Fibroblast of villous mesenchyme (primary cell): ENCODE measurements at places on chromosomes 16 and 17.
A peak's percentile ranks its signal among the peaks of the same experiment; 100 is the strongest.

GRCh38 chr17:10117581-10118001 is 80.8 kb downstream of the GAS7 start:
- DNase-seq = peak; percentile 49

DNA sequence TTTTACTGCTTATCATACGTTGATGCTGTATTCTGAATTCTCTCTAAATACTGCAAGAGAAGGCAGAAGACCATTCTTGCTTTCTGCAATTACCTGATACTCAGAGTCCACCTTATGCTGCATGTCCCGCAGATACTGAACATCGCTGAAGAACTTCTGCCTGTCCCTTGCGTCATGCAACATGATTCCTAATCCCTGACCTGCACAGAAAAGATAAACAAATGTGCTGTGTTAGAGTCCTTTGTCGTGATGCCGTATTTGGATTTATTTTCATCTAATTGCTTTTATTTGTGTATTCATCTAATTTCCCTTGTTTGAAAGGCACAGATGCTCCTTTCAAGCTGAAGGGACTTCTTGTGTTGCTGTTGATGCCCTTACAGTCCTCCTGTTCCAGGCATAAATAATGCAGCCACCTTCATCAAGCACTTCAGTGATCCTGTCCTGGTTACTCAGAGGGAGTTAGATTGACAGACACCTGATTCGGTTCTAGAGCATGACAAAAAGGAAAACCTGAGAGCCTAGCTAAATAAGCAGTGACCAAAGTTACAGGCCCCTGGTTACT is 6.5 kb downstream of the MARCHF10 start:
- no peak for DNase-seq

- no peak for DNase-seq
Observed at GRCh38 chr16:2181952-2182351, 14.5 kb downstream of the CASKIN1 start.

DNA sequence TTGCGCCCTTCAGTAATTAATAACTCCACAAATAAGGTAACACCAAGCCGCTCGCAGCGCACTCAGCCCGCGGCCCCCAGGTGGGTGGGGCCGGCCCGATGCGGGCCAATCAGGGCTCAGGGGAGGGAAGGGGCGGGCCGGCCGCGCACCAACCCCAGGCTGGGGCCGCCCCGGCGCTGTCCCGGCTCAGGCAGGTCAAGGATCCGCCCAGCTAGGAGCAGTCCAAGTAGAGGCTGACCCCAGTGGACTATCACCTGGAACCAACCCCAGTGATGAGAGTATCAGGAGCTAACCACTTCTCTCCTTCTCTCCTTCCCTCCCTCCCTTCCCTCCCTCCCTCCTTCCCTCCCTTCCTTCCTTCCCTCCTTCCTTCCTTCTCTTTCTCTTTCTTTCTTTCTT is 110.8 kb downstream of the C16orf78 start:
- no peak for DNase-seq

- DNase-seq = no peak
Observed at GRCh38 chr17:83186751-83187421, 107.5 kb downstream of the METRNL start.

DNA sequence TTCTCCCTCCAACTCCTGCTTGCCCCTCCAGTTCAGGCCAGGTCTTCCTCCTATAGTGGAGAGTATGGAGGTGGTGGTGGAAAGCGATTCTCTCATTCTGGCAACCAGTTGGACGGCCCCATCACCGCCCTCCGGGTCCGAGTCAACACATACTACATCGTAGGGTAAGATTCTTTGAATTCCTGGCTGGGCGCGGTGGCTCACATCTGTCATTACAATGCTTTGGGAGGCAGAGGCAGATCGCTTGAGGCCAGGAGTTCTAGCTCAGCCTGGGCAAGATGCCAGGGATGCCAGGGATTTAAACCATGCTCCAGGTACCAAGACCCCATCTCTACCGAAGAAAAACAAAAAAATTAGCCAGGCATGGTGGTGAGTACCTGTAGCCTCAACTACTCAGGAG is 1.4 kb downstream of the ZG16 start:
- no peak for DNase-seq

GRCh38 chr17:74211912-74212208 is 1.5 kb upstream of the TTYH2 start:
- DNase-seq = no peak

DNA sequence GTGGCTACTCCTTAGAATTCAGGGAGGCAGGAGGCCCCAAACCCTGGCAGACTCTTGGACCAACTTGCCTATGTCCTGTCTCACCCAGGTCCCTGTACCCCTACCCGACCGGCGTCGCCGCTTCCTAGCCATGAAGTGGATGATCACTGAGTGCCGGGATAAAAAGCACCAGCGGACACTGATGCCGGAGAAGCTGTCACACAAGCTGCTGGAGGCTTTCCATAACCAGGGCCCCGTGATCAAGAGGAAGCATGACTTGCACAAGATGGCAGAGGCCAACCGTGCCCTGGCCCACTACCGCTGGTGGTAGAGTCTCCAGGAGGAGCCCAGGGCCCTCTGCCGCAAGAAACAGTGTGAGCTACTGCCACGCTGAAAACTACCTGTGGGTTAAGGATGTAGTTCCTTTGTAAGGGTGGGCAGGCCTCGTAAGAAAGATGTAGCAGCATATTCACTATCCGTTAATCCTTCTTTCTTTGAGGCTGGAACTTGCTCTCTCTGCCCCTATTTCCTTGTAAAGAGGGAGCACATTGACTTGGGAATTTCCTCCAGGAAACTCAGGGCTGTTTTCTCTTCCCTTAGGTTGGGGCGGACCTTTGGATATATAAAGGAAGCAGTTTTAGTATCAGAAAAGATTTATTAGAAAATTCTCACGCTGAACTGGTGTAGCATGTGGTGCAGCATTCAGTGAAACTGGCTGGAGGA is 4.1 kb downstream of the MRPS7 start:
- DNase-seq = no peak

GRCh38 chr17:73203788-73204479 is 11.1 kb downstream of the COG1 start:
- DNase-seq = no peak

GRCh38 chr17:43755389-43755875 is 3.2 kb downstream of the SOST start:
- peak; percentile 40 for DNase-seq

GRCh38 chr17:9004132-9004960 is 17.0 kb upstream of the NTN1 start:
- no peak for DNase-seq

DNA sequence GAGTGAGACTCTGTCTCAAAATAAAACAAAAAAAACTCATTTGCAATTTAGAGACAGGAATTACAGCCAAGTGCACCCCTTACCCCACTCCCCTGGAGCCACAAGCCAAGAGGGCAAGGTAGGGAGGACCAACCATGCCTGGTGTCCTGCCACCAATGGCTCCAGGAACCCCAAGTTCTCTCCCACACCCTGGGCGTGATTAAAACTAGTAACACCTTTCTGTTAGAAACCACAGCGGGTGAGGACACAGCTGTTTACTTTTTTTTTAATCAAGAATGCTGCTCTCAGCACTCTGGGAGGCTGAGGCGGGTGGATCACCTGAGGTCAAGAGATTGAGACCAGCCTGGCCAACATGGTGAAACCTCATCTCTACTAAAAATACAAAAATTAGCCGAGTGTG is 38.1 kb downstream of the ANKRD11 start:
- no peak for DNase-seq

GRCh38 chr16:65547772-65548446 is 426.0 kb upstream of the CDH11 start:
- peak; percentile 92 for DNase-seq

- DNase-seq = no peak
Observed at GRCh38 chr16:30669903-30670824, 11.9 kb downstream of the FBRS start.

- DNase-seq = no peak
Observed at GRCh38 chr16:10200637-10201586, 18.7 kb upstream of the GRIN2A start.

- DNase-seq = peak; percentile 81
Observed at GRCh38 chr16:2022723-2023091, 3.1 kb downstream of the NPW start.

- DNase-seq = no peak
Observed at GRCh38 chr16:80129791-80130190, 411.0 kb upstream of the DYNLRB2 start.

- no peak for DNase-seq
Observed at GRCh38 chr17:75267411-75268232, 3.4 kb downstream of the MIF4GD start.

- no peak for DNase-seq
Observed at GRCh38 chr17:27968206-27968732, 74.2 kb upstream of the NLK start.

DNA sequence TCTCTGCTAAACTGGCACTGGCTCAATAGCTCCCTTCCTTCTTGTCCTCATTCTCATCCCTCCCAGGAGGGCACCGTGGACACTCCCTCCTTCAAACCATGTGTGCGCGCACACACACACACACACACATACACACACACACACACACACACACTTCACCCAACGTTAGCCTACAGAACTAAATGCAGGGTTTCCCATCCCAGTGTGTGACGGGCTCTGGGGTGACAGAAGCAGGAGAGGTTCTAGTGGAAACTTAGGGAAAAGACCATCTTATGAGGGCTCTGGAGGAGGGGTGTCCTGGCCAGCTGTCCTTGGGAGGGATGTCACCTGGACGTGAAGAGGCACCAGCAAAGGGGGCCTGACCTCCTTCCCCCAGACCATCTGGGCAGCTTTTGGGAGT is 19.7 kb downstream of the OSBPL7 start:
- no peak for DNase-seq

GRCh38 chr17:28379814-28380801 is 8.6 kb downstream of the SARM1 start:
- DNase-seq = peak; percentile 85

DNA sequence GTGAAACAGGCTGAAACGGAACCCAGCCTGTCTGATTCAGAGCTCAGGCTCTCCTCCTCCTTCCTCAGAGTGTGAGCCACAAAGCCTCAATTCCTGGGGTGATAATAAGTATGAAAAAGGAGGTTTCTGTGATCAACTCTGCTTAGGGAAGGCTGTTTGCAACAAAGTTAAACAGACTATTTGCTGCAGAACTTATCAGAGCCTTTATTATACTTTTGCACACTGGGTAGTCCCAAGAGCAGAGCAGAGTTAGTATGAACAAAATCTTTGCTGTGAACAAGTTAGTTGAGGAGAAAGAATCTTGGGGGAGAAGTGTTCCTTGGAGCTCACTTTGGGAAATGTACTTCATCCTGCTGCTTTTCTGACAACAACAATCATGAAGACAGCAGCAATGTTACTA is 67.4 kb downstream of the MRM1 start:
- no peak for DNase-seq

DNA sequence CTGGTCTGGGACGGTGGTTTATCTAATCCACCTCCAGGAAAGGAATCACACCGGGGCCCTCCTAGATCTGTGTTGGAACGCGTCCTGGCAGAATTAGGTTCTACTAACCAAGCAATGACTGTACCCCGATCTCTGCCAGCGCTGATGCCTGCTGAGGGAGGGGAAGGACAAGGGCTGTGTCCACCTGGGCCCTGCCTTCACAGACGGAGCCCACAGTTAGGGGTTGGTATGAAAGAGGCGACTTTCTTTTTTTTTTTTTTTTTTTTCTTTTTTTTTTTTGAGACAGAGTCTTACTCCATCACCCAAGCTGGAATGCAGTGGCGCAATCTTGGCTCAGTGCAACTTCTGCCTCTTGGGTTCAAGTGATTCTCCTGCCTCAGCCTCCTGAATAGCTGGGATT is 9.9 kb upstream of the KRT19 start:
- DNase-seq = peak; percentile 41

- peak; percentile 70 for DNase-seq
Observed at GRCh38 chr17:7014995-7015958, 2.9 kb downstream of the RNASEK start.

- DNase-seq = no peak
Observed at GRCh38 chr17:45918241-45918745, 23.9 kb downstream of the MAPT start.

DNA sequence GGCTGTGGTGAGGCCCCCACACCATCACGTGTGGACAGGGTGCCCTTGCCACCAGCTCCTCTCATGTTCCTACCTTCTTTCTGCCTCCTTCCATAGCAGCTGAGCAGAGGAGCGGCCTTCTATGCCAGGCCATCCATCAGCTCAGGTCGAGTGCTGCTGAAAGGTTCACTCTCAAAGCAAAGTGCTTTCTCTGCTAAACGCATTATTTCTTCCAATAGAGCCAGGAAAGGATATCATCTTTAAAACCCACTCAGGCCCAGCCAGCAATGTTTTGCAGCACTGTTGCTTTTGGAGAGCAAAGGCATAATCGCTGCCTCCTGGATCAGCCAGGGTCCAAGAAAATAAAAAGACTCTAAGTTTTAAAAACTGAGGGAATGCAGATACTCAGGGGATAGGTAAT is 54.9 kb upstream of the GPRC5B start:
- no peak for DNase-seq

- no peak for DNase-seq
Observed at GRCh38 chr17:51933647-51934046, 224.9 kb downstream of the CA10 start.

DNA sequence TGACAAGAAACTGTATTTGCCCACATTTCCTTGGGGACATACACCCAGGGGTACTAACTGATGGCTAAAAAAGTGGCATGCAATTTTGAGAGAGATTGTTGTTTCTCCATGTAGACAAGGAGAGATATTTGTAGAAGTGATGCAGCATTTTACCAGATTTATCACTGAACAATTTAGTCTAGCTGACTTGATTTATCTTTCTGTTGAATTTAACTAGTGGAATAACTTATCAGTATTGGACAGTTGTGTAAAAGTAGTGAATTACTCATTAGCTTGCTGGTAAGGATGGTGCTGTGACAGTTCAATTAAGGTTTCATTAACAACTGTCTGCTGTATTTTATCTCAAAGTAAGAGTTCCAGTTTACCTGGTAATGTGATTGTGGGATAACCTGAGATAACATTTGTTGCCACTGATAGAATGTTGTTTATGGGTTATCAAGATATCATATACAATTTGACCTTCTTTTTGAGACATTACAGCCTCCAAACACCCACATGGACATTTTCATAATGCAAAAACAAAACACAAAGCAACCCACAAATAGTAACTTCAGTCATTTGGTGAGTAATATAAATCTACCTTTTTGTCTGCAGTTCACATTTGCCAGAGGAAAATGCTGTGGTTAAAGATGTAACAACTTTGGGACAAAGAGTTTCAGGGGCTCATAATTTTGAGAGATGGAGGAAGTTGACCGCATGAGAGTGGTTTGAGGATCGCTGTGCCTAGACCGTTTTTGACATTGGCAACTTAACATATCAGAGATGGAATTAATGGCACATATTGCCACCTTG is 3.8 kb downstream of the NLK start:
- DNase-seq = no peak

DNA sequence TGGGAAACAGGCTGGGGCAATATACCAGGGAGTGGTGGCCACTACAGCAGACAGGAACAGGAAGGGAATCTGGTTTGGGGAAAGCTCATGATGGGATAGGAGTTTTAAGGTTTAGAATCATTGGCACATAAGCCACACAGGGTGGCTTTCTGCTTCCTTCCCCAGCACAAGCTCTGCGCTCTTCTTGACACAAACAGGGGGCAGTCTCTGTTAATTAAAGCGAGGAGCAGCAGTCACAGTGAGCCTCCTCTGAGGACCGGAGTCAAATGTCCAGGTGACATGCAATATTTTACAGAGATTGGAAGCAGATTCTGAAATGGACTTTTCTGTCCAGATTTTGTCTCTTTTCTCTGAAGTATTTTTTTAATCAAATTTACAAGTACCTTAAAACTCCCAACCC is 2.8 kb upstream of the SHISA9 start:
- DNase-seq = no peak
